Muscle of leg (tissue), 16 donors: ENCODE measurements at places on chromosomes 13 and 19. TPM values are rescaled to one million over a fixed set of nuclear protein-coding genes. Genes with fewer than 3 reads are reported as not detected.

GRCh38 chr19:44792281-44792680 lies 14.6 kb downstream of the CBLC start:
- no peaks in the 10 kb centered on the region for H3K27me3 ChIP-seq
- no peaks in the 10 kb centered on the region for H3K36me3 ChIP-seq
- H3K4me1 ChIP-seq = peaks cover 11% of the 10 kb centered on the region

DNA sequence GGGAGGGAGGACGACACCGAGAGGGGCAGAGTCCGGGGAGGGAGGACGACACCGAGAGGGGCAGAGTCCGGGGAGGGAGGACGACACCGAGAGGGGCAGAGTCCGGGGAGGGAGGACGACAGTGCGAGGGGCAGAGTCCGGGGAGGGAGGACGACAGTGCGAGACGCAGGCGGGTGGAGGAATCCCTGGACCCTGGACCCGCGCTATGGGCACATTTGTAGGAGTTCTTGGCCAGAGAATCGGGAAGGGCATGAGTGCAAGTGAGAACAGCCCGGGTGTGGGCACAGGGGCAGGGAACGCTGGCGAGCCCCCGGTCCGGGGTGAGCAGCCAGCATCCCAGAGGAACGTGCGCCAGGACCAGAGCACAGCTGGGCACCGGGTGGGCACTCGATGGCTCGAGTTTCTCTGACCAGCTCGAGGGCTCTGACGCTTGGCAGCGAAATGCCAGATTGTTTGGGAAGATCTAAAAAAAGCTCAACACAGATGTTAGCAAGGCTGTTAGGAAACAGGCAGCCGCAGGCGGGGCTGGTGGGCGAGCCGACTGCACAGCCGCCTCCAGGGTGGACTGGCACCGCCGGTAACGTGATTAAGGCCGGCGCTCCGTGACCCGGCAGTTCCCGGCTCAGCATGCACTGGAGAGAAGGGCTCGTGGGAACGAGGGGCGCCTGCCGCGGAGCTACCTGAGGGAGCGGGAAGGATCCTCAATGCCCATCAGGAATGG lies 17.9 kb upstream of the C2CD4C start:
- peaks cover 34% of the 10 kb centered on the region for H3K36me3 ChIP-seq
- DNase-seq = peak; percentile 83
- H3K27me3 ChIP-seq = no peaks in the 10 kb centered on the region
- peak overlapping the region; percentile 15 for H3K4me3 ChIP-seq
- H3K4me1 ChIP-seq = peaks cover 12% of the 10 kb centered on the region
- no peak overlapping the region for H3K27ac ChIP-seq

DNA sequence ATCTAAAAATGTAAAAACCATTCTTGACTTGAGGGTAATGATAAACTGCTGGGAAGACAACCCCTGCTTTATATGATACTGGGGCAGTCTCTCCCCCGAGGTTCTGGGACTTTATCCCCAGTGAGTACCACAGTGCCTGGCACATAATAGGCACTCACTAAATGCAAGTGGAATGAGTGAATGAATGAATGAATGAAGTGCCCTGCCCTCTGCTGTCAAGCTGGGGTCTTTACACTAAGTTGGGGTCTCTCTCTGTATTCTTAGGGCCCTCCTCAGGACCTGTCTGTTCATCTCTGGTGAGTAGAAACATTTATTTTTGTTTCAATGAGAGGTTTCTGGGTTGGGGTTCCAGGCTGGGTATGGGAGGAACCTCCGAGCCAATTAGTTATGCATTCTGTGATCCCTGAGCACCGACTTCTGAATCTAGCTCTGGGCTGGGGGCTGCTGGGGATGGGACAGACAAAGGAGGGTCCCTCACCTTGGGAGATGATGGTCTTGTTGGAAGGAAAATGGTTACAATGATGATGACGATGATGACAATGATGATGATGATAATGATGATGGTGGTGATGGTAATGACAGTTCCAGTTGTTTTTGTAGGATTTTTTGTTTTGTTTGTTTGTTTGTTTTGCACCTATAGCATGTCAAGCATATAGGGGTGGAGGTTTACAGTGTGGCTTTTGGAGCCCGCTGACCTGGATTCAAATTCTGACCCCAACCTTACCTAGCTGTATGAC lies 44.3 kb upstream of the ADGRE1 start:
- H3K4me3 ChIP-seq = no peak overlapping the region
- H3K36me3 ChIP-seq = no peaks in the 10 kb centered on the region
- no peak overlapping the region for H3K27ac ChIP-seq
- H3K27me3 ChIP-seq = no peaks in the 10 kb centered on the region

Gene NDUFA7
- 54.7 TPM for total RNA-seq

Gene CEACAM7
- not detected for total RNA-seq

DNA sequence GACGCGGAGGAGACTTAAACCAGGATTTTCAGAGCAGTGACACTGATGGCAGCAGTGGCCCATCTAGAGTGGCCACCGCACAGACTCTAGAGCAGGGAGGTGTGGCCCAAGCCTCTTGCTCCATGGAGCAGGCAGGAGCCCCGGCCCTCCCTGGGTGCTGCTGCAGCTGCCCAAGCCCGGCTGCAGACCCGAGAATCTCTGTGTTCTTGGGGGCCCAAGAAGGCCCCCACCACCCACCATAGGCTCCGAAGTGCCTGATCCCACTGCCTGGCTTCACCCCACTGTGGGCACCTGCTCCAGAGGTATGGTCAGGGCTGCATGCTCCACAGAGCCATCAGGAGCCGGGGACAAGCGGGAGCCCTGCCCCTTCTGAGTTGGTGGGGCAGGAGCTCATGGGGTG lies 36.1 kb downstream of the CEP89 start:
- peaks cover 57% of the 10 kb centered on the region for H3K36me3 ChIP-seq
- no peaks in the 10 kb centered on the region for H3K4me1 ChIP-seq
- H3K27me3 ChIP-seq = no peaks in the 10 kb centered on the region
- no peak overlapping the region for H3K4me3 ChIP-seq
- no peak overlapping the region for H3K27ac ChIP-seq

- no peak overlapping the region for H3K4me3 ChIP-seq
- H3K4me1 ChIP-seq = no peaks in the 10 kb centered on the region
- no peaks in the 10 kb centered on the region for H3K36me3 ChIP-seq
Observed at GRCh38 chr13:22748866-22749577, 431.8 kb upstream of the SGCG start.

GRCh38 chr19:16637535-16637934 lies 9.5 kb upstream of the MED26 start:
- peaks cover 62% of the 10 kb centered on the region for H3K36me3 ChIP-seq
- H3K27me3 ChIP-seq = no peaks in the 10 kb centered on the region
- H3K4me1 ChIP-seq = peaks cover 7% of the 10 kb centered on the region
- H3K27ac ChIP-seq = peak overlapping the region; percentile 7

- peak overlapping the region; percentile 93 for H3K27ac ChIP-seq
- peak overlapping the region; percentile 89 for H3K4me3 ChIP-seq
- H3K36me3 ChIP-seq = peaks cover 34% of the 10 kb centered on the region
- H3K27me3 ChIP-seq = no peaks in the 10 kb centered on the region
- peaks cover 34% of the 10 kb centered on the region for H3K4me1 ChIP-seq
Observed at GRCh38 chr19:35267818-35268535, 785 bp upstream of the USF2 start.

- DNase-seq = no peak
- no peak overlapping the region for H3K4me3 ChIP-seq
- no peaks in the 10 kb centered on the region for H3K27me3 ChIP-seq
- no peaks in the 10 kb centered on the region for H3K36me3 ChIP-seq
Observed at GRCh38 chr13:105783261-105783660, 752.2 kb downstream of the EFNB2 start.

- no peaks in the 10 kb centered on the region for H3K27me3 ChIP-seq
- DNase-seq = no peak
- no peak overlapping the region for H3K27ac ChIP-seq
- H3K4me1 ChIP-seq = peaks cover 14% of the 10 kb centered on the region
Observed at GRCh38 chr19:41416194-41416674, 10.9 kb downstream of the B3GNT8 start.

GRCh38 chr13:87674247-87674738 lies 3.1 kb downstream of the SLITRK5 start:
- H3K27ac ChIP-seq = no peak overlapping the region
- H3K4me1 ChIP-seq = peaks cover 12% of the 10 kb centered on the region
- peaks cover 10% of the 10 kb centered on the region for H3K36me3 ChIP-seq
- H3K4me3 ChIP-seq = peak overlapping the region; percentile 63
- peaks cover 51% of the 10 kb centered on the region for H3K27me3 ChIP-seq
- DNase-seq = no peak

- no peaks in the 10 kb centered on the region for H3K27me3 ChIP-seq
- peaks cover 12% of the 10 kb centered on the region for H3K4me1 ChIP-seq
- H3K4me3 ChIP-seq = no peak overlapping the region
- H3K36me3 ChIP-seq = peaks cover 24% of the 10 kb centered on the region
- no peak overlapping the region for H3K27ac ChIP-seq
Observed at GRCh38 chr13:113431171-113431570, 22.1 kb downstream of the ADPRHL1 start.

Gene SHANK1
- 12.1 TPM for total RNA-seq

GRCh38 chr19:19257836-19258588 lies 15.1 kb downstream of the TM6SF2 start:
- H3K27ac ChIP-seq = no peak overlapping the region
- peaks cover 13% of the 10 kb centered on the region for H3K4me1 ChIP-seq
- no peak for DNase-seq
- H3K4me3 ChIP-seq = no peak overlapping the region
- peaks cover 31% of the 10 kb centered on the region for H3K27me3 ChIP-seq
- no peaks in the 10 kb centered on the region for H3K36me3 ChIP-seq

DNA sequence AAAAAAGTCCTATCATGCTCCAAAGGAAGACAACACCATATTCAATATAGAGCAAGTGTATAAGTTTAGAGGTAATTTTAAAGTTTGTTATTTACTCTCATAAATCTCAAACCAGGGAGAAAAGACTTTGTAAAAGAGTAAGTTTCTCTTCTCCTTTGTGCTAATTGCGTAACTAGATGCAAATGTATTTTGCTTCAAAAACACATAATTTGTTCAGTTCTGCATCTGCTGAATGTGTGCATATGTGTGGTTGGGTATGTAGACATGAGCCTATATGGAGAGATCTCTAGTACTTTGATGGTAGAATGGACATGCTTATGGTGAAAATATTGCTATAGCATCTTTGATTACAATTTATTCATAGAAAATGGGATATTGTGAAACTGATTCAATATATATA lies 17.8 kb upstream of the MIR17HG start:
- no peak overlapping the region for H3K4me3 ChIP-seq
- no peaks in the 10 kb centered on the region for H3K36me3 ChIP-seq
- no peak for DNase-seq
- H3K4me1 ChIP-seq = no peaks in the 10 kb centered on the region
- no peaks in the 10 kb centered on the region for H3K27me3 ChIP-seq

- no peak for DNase-seq
- no peaks in the 10 kb centered on the region for H3K4me1 ChIP-seq
- no peak overlapping the region for H3K27ac ChIP-seq
- no peaks in the 10 kb centered on the region for H3K36me3 ChIP-seq
- H3K4me3 ChIP-seq = no peak overlapping the region
Observed at GRCh38 chr13:100855151-100855550, 180.6 kb upstream of the TMTC4 start.

Gene PDE4C
- total RNA-seq = 3.3 TPM

GRCh38 chr19:5881543-5882299 lies 11.4 kb upstream of the FUT5 start:
- no peak for DNase-seq
- H3K27ac ChIP-seq = no peak overlapping the region
- peaks cover 22% of the 10 kb centered on the region for H3K27me3 ChIP-seq
- H3K4me1 ChIP-seq = peaks cover 37% of the 10 kb centered on the region
- H3K4me3 ChIP-seq = no peak overlapping the region
- H3K36me3 ChIP-seq = no peaks in the 10 kb centered on the region

Gene CRLF1
- 35.0 TPM for total RNA-seq

- no peak overlapping the region for H3K27ac ChIP-seq
- H3K27me3 ChIP-seq = no peaks in the 10 kb centered on the region
- no peaks in the 10 kb centered on the region for H3K4me1 ChIP-seq
- H3K36me3 ChIP-seq = no peaks in the 10 kb centered on the region
Observed at GRCh38 chr13:37383046-37383445, 215.5 kb downstream of the POSTN start.

DNA sequence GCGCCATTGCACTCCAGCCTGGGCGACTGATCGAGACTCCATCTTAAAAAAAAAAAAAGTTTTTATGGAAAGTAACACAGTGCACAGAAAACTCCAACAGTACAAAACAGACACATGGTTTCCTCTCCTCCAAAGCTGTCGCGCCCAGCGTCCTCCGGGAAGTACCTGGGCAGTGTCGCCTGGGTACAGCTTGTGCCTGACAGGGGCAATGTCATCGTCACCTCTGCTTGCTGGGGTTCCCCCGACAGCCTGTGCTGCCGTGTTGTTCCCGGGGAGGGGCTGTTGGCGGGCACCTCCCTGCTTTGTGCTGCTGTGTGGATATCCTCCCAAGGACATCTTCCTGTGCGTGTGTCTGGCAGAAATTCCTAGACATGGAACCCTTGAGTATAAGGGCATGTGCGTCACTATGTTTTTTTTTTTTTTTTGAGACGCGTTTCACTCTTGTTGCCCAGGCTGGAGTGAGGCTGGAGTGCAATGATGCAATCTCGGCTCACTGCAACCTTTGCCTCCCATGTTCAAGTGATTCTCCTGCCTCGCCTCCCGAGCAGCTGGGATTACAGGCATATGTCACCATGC lies 2.4 kb upstream of the F2RL3 start:
- no peaks in the 10 kb centered on the region for H3K36me3 ChIP-seq
- peaks cover 7% of the 10 kb centered on the region for H3K27me3 ChIP-seq
- peak; percentile 39 for DNase-seq
- H3K4me3 ChIP-seq = no peak overlapping the region
- H3K4me1 ChIP-seq = peaks cover 14% of the 10 kb centered on the region
- H3K27ac ChIP-seq = peak overlapping the region; percentile 35

GRCh38 chr19:35124098-35125060 lies 8.8 kb downstream of the FXYD3 start:
- H3K27ac ChIP-seq = peak overlapping the region; percentile 84
- peak; percentile 98 for DNase-seq
- peak overlapping the region; percentile 67 for H3K4me3 ChIP-seq
- H3K4me1 ChIP-seq = peaks cover 47% of the 10 kb centered on the region
- no peaks in the 10 kb centered on the region for H3K36me3 ChIP-seq
- no peaks in the 10 kb centered on the region for H3K27me3 ChIP-seq

Gene WTIP
- 19.3 TPM for total RNA-seq

DNA sequence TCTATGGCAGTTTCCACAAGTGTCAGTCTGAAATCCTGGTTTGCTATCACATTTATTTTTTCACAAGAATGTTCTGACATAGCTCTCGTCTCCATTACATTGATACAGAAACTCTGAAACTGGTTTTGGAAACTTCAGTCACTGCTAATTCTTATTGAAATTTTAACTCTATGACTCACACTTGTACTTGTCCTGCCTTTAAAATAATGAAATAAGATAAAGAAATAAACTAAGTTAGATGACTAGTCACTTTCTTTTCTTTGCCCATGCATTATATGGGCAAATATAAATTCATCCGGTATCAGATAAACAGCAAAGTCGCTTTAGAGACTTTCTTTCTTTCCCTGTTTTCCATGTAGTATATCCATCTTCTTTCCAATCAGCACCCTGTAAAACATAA lies 257.5 kb downstream of the PCDH9 start:
- no peaks in the 10 kb centered on the region for H3K36me3 ChIP-seq
- no peak for DNase-seq
- no peak overlapping the region for H3K27ac ChIP-seq
- no peaks in the 10 kb centered on the region for H3K27me3 ChIP-seq
- H3K4me1 ChIP-seq = no peaks in the 10 kb centered on the region

- no peaks in the 10 kb centered on the region for H3K36me3 ChIP-seq
- H3K27me3 ChIP-seq = no peaks in the 10 kb centered on the region
- peaks cover 36% of the 10 kb centered on the region for H3K4me1 ChIP-seq
- H3K27ac ChIP-seq = no peak overlapping the region
Observed at GRCh38 chr19:4969292-4969771, 419 bp downstream of the KDM4B start.

Gene ZNF568
- total RNA-seq = 29.8 TPM
